ENCODE measurements at places on chromosomes 16 and 17.

DNA sequence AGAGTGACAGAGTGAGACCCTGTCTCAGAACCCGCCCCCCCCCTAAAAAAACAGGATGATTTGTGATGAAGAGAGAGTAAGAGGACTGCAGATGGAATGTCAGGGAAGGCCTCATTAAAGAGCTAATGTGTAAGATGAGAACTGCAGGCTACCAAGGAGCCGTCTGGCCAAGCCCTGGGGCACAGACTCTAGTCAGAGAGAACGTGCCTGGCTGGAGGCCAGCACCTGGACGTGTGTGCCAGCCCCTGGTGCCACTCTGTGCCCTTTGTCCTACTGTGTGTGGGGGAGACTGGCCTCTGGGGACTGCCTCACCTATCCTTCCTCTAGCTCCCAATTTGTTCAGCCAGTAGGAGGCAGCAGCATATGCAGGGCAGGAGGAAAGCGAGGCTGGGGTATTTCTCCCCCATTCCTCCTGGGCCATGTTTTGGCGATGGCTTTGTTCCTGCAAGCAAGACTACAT, 37.1 kb downstream of the KNOP1 start:
- no peak for DNase-seq

DNA sequence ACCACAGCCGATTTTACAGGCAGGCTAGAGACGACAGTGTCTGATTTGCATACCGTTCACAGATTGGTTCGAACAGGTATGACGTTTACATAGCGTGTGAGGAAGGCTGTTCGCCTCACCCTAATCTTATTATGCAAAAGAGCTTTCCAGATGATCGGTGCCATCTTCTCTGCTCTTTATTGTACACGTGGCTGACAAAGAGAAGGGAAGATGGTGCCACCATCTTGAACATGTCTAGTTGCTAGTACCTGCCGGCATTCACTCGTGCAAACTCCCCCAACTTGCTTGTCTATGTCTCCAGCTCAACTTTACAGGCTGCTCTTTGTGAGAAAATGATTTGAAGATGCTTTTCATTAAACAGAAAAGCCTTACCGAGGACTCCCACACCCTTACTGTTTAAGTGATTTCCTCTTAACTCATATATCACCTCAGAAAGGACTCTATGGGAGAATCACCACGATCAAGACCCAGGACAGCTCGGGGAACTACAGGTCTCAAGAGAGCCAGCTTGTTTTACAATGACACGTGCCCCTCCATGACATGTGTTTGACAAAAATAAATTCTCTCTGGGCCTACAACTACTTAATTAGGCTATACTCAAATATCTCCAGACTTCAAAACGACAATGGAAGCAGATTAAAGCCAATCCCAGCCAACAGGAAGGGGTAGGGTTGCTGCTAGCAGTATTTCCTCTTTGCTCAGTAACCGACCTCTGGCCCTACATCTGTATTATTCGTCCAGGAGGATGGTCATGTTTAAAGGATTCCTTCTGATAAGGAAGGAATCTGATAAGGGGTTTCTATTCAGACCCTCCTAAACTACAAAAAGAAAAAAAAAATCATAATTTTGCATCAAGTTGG, 480.6 kb downstream of the TMEM114 start:
- no peak for DNase-seq

- DNase-seq = peak; percentile 83
Observed at GRCh38 chr16:11297492-11298142, 16.5 kb upstream of the PRM1 start.

DNA sequence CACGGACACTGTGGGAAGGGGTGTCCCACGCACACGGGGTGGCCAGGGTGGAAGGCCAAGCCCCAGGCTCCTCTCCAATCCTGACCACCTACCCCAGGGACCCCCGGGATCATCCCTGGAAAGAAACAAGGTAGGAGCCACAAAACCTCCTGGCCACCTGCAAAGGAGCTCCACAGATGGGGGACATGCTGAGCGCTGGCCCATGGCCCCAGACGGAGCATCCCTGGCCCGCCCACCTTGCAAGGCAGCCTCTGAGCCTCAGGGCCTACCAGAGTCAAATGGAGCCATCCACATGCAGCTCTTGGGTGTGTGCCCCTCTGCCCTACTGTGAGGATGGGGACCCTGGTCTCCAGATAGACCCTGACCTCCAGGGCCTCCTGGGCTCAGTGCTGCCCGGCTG, 16.3 kb downstream of the SLC38A10 start:
- no peak for DNase-seq

DNA sequence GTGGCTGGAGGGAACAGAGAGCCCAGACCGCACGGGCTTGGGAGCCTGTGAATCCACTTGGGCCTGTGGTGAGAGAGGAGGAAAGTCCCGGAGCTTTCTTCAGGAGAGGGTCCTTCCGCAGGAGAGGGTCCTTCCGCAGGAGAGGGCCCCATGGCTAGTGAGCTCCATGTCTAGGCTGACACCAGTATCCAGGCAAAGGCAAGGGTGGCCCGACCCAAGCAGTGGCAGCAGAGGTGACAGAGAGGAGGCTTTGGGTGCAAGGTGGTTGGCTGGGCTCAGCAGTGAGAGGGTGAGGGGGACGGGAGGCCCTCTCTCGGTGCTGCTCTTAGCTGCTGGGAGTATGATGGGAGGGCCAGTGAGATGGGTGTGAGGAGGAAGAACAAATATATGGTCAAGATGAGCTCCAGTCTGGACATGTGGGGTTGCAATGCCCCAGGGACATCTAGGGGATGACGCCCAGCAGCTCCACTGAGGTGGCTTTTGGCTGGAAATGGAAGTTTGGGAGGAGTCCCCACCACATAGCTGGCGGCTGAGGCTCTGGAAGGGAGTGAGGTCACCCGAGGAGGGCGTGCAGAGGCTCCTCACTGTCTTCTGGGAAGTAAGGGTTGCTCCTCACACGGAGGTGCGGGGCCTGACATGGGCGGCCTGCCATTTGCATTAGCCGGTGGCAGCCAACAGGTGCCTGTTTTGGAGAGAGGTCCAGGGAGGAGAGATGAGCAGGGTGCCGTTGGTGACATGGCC, 2.3 kb upstream of the HSD3B7 start:
- DNase-seq = no peak

DNA sequence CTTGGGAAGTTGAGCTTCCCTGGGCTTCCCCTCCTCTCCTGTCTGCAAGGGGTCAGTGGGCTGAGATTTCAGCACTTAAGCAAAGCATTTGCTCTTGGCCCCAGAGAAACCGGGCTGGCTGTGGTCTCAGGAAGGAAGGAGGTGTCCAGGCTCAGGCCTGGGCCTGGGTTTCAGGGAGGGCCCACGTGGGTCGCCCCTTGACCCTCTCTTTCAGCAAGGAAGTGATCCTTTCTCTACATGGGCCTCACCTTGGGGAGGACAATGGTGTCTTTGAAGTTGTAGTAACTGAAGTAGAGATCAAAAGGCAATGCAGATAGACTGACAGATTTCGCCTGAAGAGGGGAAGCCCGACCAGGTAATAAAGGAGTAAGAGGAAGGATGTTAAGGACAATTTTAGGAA, 2.7 kb downstream of the NOD2 start:
- DNase-seq = no peak

DNA sequence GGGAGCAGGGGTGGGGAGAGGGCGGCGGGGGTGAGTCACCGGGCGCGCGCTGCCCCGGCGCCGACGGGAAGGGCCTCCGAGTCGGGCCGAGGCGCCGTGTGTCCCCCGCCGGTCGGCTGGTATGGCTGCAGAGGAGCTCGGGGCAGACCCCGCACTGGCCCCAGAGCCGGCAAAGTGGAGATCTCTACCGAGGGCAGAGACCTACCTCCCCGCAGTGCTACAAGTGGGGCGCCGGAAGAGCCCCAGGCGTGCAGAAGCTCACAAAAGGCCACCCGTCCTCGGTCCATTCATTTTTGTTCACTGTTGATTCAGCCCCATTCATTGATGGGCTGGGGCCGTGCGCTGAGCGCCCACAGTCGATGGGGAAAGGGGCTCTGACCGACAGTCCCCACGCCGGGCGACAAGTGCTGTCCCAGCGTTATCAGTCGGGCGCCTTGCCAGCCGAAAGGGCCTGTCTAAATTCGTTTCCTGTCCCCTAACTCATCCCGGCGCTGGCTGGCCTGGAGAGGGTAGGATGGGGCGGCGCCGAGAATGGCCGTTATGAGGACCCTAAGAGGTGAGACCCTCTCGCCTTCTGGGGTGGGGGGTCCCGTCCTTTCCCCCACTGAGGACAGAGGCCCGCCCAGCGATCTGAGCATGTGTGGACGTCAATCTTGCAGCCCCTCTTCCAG, 709 bp upstream of the ENO3 start:
- DNase-seq = peak; percentile 48

- DNase-seq = no peak
Observed at GRCh38 chr17:3926860-3927627, 10.8 kb upstream of the P2RX1 start.

GRCh38 chr16:576197-576822, 6.5 kb downstream of the PIGQ start:
- DNase-seq = no peak

DNA sequence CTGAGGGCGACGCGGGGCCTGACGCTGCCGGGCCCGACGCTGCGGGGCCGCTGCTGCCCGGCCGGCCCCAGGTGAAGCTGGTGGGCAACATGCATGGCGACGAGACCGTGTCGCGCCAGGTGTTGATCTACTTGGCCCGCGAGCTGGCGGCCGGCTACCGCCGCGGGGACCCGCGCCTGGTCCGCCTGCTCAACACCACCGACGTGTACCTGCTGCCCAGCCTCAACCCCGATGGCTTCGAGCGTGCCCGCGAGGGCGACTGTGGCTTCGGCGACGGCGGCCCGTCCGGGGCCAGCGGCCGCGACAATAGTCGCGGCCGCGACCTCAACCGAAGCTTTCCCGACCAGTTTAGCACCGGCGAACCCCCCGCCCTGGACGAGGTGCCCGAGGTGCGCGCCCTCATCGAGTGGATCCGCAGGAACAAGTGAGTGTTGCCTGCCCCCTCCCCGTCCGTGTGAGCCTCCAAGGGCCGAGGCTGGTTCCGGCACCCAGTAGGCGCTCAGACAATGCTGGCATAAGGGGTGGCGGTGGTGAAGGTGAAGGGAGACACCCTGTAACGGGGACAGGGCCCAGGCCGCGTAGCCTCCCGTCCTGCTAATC, 676 bp downstream of the CPD start:
- DNase-seq = peak; percentile 47

DNA sequence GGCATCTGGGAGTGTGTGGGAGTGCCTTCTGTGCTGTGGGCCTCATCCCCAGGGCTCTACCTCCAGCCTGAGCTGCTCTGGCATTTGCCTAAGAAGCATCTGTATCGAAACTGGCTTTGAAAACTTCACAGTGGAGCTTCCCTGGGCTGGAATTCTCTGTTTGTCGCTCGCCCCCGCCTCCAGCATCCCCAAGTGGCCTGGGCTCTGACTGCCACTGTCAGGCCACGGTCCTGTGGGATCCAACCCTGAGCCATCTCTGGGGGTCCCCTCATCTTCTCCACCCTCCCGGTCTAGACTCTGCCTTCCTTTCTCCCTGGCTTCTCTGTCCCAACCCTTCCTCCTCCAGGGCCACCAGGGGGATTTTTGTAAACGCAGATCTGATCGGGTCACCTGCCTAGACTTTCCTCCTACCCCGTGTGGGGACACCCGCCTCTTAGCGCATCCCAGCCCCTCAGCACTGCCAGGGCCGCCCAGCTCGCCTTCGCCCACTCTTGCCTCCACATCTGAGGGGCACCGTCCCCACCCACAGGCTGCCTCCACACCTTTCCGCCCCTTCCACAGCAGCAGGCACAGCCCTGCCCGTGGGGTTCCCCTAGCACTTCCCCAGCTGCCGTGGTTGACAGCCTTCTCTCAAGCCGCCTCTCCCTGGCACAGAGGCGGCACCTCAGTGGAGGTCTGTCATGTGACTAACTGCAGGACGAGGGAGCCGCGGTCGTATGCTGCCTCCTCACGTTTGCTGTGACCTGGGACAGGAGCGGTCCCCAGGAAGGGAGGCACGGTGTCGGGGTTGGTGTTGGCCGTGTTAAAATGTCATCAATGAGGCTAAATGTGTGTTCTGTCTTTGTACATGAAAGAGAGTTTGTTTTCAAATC, 12.0 kb downstream of the TBC1D24 start:
- peak; percentile 79 for DNase-seq

DNA sequence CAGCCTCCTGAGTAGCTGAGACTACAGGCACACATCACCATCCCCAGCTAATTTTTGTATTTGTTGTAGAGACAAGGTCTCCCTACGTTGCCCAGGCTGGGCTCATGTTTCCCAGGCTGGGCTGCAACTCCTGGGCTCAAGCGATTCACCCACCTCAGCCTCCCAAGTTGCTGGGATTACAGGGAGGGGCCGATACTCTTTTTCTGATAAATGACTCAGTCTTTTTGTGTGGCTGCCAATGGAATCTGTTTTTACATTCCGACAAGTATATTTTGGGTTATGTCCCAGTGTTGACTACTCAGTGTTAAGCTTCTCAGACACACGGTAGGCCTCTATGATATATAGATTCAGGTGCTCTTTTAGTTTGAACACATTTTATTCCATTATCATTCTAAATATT, 58.1 kb downstream of the SLFN11 start:
- DNase-seq = no peak

DNA sequence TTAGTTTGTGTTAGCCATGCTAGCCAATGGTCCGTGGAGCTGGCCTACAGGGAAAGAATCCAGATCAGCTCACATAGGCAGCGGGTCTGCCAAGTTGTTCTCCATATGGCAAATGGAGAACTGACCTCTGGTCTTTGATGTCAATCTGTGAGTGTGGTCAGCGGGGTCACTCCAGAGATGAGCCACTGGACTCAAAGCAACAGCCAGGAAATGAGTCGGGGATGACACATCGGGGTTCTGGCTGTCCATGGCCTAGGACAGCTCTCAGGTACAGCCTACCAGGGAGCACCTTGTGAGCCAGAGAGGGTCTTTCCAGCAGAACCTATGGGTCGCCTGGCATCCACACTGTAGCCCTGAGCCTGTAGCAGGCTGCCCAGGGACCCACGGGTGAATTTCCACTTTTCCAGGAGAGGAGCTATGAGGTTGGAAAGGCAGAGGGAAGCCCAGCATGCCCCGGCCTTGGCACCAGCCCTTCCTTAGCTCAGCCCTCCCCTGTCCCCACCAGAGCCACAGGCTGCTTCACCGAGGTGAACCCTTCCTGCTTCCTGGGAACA, 203.0 kb upstream of the TNRC6C start:
- no peak for DNase-seq

GRCh38 chr17:40895106-40895730, 10.2 kb upstream of the KRT20 start:
- DNase-seq = no peak

DNA sequence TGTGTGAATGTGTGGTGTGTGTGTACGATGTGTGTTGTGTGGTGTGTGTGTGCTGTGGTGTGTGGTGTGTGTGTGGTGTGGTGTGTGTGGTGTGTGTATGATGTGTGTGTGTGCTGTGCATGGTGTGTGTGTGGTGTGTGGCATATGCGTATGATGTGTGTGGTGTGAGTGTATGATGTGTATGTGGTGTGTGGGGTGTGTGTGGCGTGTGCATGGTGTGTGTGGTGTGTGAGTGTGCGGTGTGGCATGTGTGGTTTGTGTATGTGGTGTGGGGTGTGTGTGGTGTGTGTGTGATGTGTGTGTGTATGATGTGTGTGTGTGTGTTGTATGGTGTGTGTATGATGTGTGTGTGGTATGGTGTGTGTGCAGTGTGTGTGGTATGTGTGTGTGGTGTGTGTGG, 50.5 kb upstream of the MPHOSPH6 start:
- DNase-seq = no peak
